Stimulated activated CD8-positive, alpha-beta memory T cell treated with anti-CD3 and anti-CD28 coated beads, Interleukin-4, amount 100 ng/mL, for 4 hours (primary cell): ENCODE measurements at places on chromosomes 4 and X.

DNA sequence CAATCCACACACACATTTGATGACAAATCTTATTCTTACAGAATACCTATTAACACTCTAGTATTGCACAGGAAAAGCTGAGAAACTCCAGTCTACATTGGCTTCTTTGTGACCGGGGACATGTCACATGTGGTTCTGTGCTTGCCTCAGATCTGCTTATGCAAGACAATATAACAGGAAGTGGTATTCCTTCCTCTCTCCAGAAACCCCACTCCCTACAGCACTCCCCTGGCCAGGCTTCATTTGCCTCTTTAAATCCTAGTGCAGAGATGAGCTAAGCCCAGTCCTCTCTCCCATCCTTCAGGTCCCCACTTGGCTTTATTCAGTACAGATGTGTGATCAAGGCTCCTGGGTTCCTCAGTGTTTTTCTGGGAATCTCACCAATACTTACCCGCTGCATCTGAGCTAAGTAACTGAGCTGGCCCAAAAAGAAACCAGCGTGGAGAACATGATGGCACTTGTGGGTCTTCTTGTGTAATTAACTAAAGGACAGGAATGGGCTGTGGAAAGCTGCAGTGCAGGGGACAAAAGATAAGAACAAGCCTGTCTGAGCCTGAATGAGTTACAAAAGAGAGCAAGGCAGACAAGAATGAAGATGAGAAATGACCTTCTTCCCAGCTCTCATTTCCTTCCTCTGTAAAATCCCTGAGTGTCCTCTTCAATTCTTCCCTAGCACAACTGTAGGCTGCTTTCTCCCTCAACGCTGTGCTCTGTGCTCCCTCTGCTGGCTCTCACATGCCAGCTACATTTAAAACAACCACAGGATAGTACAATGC is 105.6 kb downstream of the HNRNPD start:
- no peak for DNase-seq

- no peak for DNase-seq
Observed at GRCh38 chrX:8692871-8693270, 39.1 kb downstream of the ANOS1 start.

DNA sequence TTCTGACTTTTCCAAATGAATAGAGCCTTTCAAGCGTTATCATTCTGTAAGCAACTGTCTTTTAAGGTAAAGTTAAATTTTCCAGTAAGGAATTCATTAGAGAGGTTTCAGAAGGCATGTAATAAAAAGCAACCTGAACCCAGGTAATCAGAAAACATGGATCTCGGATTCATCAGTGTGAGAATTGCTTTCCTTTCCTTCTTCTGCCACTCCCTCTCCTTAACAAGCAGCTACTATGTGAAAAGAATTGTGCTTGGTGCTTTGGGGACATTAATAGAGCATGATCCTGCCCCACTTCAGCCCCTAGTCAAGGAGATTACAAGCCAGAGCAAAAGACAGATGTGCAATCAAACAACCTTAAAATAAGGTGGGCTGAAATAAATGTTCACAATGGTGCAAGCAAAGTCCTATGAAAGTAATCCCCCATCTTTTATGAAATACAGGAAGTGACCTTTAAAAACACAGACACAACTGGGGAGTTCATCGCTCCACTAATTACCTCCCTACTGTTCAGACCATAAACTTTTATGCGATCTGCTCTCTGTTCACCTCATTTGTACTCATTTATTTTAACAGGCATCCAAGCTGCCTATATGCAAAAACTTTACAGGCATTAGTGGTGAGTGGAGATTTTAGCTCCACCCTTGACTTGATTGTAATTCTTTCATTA is 122.9 kb upstream of the RASGEF1B start:
- no peak for DNase-seq

DNA sequence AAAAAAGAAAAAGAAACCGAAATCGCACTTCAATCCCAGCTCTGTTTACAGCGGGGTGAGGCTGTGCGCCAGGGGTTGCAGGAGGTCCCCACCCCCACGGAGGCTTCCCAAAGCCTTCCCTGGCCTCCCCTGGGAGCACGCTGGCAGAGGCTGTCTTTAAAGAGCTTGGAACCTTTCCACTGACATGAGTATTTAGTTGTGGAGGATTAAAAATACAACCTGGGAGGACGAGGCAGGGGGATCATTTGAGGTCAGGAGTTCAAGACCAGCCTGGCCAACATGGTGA is 69.1 kb downstream of the PPP2R2C start:
- no peak for DNase-seq

DNA sequence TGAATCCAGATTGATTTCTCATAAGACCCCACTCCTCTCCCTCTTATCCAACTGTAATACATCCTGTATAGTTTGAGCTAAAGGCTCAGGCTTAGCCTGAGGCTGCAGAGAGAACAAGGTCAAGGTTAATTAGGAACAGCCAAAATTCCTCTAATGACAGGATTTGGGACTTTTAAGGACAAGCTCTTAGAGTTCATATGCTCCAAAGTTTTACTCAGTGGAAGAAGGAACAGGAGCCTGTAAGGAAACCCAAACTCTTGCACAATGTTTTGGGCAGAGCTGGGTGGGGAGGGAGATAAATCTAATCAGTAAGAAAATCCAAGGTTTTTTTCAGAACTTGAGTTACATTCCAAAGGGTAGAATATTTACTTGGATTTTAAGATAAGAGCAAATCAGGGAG is 238.8 kb downstream of the QDPR start:
- no peak for DNase-seq

DNA sequence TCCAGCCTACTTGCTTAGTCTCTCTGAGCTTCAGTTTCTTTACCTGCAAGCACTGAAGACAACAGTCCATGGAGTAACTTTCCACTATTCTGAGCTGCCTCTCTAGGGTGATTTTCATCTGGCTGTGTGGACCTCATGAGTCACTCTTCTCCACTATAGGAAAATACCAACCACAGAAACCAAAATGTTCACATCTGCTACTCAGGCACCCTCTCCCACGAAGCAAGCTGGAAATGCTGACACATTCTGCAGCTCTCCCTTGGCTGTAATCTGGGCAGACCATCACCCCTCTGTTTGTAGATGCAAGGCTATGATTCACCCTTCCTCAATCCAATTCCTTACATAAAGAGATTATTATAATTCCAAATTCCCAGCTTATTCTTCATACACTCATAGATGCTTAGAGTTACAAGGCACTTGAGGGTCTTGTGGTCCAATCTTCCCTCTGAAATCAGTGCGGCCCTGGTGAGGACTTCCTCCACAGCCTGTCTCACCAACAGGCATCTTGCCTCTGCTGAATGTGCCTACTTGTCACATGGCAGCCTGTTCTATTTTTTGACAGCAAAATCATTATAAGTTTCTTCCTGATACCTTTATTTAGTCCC is 97.0 kb upstream of the LNX1 start:
- no peak for DNase-seq

DNA sequence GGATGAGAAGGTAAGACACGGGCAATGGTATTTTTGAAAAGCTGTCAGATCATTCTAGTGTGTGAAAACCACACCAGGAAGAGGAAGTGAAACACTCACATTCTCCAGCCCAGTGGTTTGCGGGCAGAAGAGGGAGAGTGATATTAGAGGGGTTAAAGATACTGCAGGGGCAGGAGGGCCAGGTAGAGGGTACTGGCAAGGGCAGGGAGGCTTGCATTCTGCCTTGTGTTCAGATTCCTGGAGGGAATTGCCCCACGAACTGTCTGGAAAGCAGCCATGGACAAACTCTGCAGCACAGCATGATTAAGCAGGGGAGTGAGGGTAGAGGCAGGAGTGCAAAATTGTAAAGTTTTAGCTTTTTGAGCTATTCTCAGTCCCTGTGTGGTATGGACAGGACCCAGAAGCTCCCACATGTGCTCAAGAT is 30.9 kb downstream of the NIPAL1 start:
- peak; percentile 66 for DNase-seq

DNA sequence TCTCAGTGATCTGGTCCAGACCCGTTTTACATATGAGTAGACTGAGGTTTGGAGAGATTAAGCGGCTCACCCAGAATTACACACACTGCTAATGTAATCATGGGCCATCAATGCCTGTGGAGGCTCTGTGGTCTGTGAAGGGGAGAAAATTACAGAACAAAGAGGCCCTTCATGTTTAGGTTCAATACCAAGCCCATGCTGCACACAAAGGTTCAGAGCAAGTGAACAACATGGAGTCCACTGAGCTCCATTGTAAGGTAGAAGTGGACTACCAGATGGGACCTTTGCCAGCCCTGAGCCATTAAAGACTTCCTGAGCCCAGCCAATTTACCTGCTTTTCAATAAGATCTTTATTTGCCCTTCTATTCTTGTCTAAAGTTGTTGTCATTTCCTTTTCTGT is 109.8 kb downstream of the LUZP4 start:
- no peak for DNase-seq

DNA sequence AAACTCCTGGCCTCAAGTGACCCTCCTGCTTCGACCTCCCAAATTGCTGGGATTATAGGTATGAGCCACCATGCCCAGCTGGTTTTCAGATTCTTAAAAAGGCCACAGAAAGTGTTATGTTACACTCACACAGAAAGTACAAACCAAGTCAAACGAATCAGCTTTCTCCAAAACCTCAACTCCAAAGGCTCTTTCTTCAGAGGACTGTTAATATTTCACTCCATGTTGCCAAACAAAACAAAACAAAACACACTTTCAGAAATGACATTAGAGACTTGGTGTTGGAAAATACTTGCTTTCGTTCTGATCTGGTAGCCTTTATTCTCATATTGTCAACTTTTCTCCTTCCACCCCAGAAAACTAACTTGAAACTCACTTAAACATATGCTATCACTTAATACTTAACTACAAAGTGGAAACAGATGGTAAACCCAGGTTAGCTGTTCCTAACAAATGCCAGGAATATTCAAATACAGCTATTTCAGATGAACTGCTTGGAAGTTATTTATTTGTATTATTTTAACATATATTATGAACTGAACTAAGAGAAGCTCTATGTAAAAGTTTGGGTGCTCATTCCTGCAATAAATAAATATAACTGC is 34.7 kb downstream of the RLIM start:
- DNase-seq, result no peak

DNA sequence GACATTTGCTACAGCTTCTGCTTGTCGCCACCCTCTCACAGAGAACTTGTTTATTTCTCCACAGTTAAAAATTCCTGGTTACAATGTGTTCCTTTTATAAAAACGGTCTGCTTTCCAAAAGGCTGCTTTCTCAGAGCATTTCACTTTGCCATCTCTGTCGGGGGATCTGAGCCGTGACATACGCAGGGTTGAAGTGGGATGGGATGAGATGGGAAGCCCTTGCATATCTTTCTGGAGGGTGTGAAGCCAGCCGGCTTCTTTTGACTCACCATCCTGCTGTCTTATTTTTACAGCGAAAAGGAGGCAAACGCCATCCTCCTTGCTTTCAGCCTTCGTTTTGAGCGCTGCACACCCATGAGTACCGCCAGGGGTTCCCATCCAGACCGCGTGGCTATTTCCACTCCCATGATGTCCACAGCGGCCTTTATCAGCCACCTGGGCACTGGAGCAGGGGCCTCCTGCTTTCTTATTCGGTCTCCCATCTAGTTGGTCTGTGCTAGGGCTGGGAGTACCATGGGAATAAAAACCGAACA is 99.8 kb upstream of the GATB start:
- DNase-seq, result no peak

GRCh38 chr4:140152751-140153418 is 1.1 kb downstream of the MAML3 start:
- DNase-seq, result peak; percentile 4

GRCh38 chr4:140793291-140793690 is 37.1 kb upstream of the TBC1D9 start:
- no peak for DNase-seq

GRCh38 chr4:76655566-76656479 is 220.8 kb downstream of the SHROOM3 start:
- no peak for DNase-seq

- DNase-seq, result peak; percentile 18
Observed at GRCh38 chrX:124406294-124407014, 60.1 kb downstream of the SH2D1A start.

GRCh38 chr4:47942081-47942819 is 27.9 kb upstream of the NFXL1 start:
- no peak for DNase-seq

GRCh38 chr4:126995235-126995634 is 637.5 kb upstream of the INTU start:
- DNase-seq, result no peak

DNA sequence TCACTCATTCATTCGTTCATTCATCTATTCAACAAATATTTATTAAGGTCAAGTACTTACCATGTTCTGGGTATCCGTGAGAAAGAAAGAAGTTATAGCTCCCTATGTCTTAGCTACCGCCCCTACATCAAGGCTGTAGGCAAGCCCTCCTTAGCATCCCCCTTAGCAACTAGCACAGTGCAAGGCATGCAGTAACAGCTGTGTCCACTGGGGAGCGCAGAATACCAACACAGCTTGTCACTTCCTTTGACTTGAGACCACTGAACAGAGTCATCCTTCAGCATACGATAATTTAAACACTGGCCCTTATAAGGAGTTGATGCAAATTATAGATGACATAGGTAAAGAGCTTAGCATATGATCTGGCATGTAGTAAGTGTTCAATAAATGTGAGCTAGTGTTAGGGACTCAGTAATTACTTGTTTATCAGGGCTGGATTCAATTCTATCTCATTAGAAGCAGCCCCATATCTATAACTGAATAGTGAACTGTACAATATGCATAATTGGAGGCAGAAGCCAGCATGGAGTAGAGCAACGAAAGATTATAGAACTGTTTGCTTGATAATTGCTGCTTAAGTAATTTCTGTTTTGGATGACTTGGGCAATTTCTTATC is 8.7 kb downstream of the KIAA1210 start:
- DNase-seq, result peak; percentile 6

DNA sequence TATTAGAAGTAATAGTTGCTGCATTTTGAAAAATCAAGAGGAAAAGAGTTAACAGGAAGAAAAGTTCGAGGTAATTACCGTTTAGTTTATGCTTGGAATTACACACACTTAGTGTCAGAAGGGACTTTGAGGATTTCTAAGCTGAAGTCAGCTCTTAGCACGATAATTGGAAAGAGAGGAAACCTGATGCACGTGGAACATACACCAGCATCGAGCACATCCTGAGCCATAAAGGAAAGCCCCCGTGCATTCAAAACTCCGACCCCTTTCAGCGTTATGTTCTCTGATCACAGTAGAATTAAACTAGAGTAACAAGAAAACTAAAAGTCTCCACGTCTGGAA is 400 bp upstream of the PAQR3 start:
- DNase-seq, result no peak

GRCh38 chr4:95118497-95118896 is 360.7 kb downstream of the BMPR1B start:
- DNase-seq, result no peak

DNA sequence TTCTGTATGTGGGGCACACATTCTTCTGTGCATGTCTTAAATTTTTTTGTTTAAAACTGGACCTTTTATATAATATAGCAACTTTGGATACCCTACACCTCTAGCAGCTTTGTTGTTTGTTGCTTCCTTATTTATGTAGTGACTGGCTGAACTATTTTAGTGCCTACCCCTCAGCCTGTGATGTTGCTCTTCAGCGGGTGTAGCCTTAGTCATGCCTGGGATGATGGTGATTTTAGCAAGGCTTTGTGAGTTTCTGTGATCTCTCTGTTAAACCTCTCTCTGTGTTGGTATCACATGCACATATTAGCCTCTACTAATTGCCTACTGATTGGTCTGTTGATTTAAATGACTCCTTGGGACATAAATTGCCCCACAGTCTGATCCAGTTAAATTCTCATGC is 22.8 kb downstream of the USP9X start:
- no peak for DNase-seq

GRCh38 chr4:6019316-6020263 is 1.4 kb upstream of the C4orf50 start:
- DNase-seq, result no peak
